Breast epithelium (tissue), 4 donors: ENCODE measurements at places on chromosomes 13 and 19. TPM values are rescaled to one million over a fixed set of nuclear protein-coding genes. Genes with fewer than 3 reads are reported as not detected.

GRCh38 chr19:13299838-13300237 is 149.6 kb downstream of the IER2 start:
- no peak for DNase-seq

GRCh38 chr13:92806215-92806614 is 420.4 kb upstream of the GPC6 start:
- DNase-seq = no peak

GRCh38 chr13:60463787-60464186 is 66.8 kb downstream of the TDRD3 start:
- no peak for DNase-seq

DNA sequence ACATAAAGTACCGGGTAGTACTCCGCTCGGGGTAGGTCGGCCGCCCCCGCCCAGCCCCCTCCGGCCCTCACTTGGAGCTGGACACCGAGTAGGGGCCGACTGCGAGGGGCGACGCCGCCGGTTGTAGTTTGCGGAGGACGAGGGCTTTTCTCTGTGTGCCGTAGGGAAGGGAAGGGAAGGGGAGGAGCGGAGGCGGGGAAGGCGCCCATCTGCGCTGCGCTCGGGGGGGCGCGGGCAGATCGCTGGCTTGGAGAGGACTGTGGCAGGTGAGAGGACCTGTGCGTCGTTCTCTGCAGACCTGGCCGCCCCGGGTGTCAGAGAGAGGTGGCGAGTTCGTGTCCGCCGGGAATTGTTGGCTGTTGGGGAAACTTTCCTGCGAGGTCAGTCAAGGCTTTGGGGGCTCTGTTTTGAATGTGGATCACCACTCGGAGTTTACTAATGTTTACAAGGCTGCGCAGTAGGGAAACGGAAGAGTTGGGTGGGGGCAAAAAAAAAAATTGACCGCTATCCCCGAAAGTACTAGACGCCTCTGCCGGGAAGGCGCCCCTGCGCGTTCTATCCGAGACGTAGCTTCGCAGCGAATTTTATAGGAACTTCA is 1.4 kb downstream of the ING1 start:
- DNase-seq = peak; percentile 59

DNA sequence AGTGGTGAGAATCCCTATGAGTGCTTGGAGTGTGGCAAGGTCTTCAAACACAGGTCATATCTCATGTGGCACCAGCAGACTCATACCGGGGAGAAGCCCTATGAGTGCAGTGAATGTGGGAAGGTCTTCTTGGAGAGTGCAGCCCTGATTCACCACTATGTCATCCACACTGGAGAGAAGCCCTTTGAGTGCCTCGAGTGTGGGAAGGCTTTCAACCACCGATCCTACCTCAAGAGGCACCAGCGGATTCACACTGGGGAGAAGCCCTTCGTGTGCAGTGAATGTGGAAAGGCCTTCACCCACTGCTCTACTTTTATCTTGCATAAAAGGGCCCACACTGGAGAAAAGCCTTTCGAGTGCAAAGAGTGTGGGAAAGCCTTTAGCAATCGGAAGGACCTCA is 18.7 kb upstream of the AURKC start:
- DNase-seq = no peak

DNA sequence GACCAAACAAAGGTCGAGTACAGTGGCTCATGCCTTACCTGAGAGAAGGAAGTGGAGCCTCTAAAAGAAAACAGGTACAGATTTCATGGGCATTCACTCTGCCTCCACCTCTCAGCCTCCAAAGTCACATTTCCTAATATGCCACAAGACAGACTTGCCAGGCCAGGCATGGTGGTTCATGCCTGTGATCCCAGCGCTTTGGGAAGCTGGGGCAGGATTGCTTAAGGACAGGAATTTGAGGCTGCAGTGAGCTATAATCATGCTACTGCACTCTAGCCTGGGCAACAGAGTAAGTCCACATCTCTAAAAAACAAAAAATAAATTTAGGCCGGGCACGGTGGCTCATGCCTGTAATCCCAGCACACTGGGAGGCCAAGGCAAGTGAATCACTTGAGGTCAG is 10.9 kb upstream of the DNMT1 start:
- DNase-seq = no peak

- no peak for DNase-seq
Measured at GRCh38 chr13:43139211-43139610, 115.8 kb downstream of the DNAJC15 start.

- DNase-seq = no peak
Measured at GRCh38 chr19:954672-955494, 29.0 kb downstream of the ARID3A start.

GRCh38 chr13:28467034-28467433 is 27.9 kb downstream of the FLT1 start:
- no peak for DNase-seq

DNA sequence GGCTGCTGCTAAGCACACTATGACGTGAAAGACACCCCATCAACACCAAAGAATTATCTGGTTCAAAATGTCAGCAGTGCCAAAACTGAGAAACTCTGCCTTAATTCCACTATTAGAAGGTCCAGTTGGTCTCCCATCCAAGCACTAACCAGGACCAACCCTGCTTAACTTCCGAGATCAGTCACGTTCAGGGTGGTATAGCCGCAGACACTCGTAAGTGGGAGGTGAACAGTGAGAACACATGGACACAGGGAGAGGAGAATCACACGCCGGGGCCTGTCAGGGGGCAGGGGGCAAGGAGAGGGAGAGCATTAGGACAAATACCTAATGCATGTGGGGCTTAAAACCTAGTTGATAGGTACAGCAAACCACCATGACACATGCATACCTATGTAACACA is 83.4 kb downstream of the C13orf42 start:
- DNase-seq = no peak

DNA sequence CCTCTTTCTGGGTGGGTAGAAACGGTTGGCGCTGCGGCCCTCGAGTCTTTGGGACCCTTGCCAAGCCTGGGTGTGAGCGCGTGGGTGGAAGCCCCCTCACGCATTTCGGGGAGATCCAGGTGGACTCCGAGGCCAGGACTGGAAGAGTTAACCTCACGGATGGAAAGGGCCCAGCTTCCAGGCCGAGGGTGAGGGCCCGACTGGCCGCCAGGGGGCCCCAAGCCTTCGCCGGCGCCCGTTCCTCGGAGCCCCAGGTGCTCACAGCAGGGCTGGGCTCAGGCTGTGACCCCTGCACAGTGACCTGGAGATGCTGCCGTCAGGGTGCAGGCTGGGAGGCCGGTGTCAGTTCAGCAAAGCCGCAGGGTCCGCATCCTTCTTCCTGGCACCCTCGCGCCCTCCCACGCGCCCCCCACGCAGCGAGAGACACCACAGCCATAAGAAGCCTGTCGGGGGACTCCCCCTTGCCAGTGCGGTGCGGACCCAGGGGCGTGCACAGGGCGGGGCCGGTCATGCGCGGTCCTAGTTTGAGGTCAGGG is 34.2 kb upstream of the TMEM255B start:
- DNase-seq = peak; percentile 84

DNA sequence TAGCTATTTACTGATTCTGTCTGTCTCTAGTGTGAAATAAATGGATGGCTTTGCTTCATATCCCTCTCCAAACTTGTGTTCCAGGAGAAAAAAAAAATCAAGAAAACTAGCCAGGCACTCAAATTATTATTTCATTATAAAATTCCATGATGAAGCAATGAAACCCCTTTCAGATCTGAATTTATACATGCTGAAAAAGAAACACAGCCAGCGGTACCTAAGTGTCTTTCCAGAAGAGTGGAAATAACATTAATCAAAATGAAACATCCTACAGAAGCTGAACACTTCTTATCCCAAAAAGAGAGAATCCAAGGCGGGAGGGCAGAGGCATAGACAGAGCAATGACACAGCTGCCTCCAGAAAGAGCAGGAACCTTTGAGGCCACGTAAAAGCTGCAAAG is 15.9 kb downstream of the ENOX1 start:
- no peak for DNase-seq

DNA sequence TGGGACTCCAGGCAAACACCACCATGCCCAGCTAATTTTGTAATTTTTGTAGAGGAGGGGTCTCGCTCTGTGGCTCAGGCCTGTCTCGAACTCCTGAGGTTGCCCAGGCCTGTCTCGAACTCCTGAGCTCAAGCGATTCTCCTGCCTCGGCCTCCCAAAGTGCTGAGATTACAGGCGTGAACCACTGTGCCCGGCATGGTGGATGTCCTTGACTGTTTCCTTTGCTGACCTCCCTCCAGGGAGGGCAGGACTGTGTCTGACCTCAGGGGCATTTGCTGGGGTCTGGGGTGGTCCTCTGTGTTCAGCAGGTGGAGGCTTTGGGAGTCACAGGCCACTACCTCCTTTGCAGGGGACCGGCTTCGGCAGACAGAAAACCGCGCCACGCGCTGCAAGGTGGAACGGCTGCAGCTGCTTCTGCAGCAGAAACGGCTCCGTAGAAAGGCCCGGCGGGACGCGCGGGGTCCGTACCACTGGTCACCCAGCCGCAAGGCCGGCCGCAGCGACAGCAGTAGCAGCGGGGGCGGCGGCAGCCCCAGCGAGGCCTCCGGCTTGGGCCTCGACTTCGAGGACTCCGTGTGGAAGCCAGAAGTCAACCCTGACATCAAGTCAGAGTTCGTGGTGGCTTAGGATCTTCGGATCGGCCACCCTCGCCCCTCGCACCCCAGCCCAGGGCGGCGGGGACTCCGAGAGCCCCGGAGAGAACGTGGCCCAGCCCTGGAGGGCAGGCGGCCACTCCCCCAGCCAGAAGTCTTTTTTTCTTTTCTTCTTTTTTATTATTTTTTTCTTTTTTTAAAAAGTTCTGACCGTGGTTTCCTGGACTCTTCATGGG is 8.5 kb downstream of the MIDN start:
- DNase-seq = no peak

DNA sequence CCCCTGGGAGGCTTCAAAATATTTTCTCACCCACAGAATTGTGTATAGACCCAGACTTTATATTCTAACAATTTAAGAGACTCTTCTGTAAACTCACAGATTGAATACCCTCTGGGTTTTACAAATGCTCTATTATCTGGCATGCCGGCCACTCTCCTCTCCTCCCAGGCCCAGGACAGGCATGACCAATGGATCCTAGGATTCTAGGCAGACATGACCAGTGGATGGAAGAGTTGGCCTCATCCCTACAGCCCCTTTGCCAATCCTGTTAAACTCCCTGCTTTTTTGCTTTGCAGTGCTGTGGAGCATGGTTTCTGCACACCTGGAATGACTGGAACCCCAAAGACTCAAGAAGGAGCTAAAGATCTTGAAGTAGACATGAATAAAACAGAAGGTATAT is 5.8 kb downstream of the ACSBG2 start:
- no peak for DNase-seq

GRCh38 chr19:50266041-50266440 is 62.6 kb downstream of the MYH14 start:
- DNase-seq = no peak

GRCh38 chr19:13169769-13170168 is 19.6 kb downstream of the IER2 start:
- DNase-seq = peak; percentile 78

DNA sequence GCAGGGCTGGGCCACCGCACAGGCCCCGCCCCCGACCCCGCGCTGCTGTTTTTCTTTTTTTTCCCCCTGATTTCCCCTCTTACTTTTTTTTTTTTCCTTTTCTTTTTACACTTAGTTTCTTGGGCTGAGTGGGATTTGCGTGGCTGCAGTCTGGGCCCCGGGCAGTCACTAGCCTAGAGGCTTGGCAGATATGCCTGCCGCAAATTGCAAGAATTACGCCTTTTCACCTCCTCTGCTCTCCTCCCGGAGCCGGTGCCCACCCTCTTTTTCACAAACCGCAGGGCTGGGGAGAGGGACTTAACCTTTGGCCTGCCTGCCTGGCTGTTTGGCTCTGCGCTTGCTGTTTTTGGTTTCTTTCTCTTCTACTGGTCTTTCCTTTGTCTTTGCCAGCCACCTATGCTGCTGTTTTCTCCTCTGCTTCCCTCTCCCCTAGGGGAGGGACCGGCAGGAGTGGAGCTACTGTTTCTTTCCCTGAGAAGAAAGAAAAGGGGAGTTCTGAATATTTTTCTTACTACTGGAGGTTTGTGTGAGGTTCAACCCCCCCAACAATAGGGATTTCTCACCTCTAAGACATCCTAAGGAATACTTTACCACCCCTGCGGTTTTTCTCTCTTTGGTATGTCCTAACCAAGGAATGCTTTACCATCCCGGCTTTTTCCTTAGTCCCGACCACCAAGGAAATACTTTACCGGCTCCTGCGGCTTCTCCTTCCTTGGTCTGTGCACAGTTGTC is 11.0 kb downstream of the ZNF552 start:
- DNase-seq = no peak

DNA sequence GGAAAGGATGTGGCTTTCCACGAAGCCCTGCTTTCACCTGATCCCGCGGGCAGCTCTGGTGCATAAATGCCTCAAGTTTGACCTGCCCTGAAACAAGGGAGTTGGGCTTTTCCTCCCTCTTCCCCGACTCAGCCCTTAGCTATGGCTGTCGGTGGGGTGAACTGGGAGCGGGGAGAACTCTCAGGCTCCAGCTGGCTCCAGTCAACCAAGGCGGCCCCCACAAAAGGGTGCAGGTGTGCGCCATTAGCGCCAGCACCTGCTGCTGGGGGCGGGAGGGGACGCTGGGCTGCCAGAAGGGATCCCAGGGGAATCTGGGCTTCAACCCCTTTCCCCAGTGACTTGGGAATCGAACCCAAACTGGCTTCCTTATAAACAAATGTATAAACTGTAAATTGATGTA is 7.1 kb upstream of the DHRS12 start:
- no peak for DNase-seq

- no peak for DNase-seq
Measured at GRCh38 chr19:47109541-47110375, 3.8 kb downstream of the ZC3H4 start.

DNA sequence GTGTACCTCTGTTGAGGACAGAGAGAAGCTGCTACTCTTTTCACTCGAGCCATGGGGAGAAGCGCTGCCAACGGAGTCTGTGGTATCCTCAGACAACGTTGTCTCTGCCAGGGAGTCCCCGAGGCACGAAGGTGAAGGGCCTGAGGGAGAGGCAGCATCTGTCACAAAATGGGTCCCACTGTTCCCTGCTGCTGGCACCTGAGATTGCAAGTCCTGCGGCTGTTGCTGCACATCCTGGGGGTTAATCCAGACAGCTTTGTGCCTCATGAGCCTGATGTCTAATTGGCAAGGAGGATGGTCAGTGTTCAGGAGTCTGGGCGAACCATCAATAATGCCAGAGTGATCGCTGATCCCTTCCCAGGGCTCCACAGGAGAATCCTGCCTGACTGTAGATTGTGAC is 15.0 kb downstream of the RUBCNL start:
- no peak for DNase-seq

The TTC9B gene
- not detected for total RNA-seq

The CATSPERD gene
- not detected for total RNA-seq

The ZNF585A gene
- total RNA-seq = 15.1 TPM

The MEIOSIN gene
- not detected for total RNA-seq

The SPHK2 gene
- total RNA-seq = 10.8 TPM

The ZNF610 gene
- total RNA-seq = 2.6 TPM

The UHRF1 gene
- total RNA-seq = 0.44 TPM

The GAPDHS gene
- total RNA-seq = not detected

The ALG5 gene
- total RNA-seq = 32.8 TPM

The OR7A5 gene
- total RNA-seq = not detected

The CYP4F8 gene
- total RNA-seq = 2.6 TPM

The APLP1 gene
- 2.6 TPM for total RNA-seq

The FLT1 gene
- 29.0 TPM for total RNA-seq

The SYNGR4 gene
- total RNA-seq = not detected

The ZNF571 gene
- 9.2 TPM for total RNA-seq
